ENCODE measurements at places on chromosomes 4 and X.

DNA sequence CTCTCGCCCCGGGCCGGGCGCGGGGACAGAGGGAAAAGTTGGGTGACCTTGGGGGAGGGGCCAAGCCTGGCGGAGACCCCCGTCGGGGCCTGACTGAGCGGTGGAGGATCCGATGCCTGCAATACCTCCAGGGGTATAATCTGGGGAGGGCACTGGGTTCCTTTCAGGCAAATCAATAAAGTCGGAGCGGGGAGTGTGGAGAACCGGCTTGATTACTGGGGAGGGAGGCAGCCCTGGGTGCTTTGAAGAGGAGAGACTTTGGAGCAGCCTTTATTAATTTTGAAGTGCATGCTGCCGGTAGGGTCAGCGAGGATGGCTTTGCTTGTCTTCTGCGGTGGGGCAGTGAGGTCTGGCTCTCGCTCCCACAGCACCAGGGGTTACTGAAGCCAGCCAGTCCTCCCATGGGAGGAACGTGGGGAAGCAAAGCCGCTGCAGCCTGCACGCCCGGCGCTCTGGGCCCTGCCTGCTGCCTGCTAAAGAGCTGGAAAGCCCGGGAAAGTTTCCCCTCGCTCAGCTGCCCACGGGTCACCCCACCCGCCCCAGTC is 403 bp upstream of the LGI2 start:
- DNase-seq, result no peak

DNA sequence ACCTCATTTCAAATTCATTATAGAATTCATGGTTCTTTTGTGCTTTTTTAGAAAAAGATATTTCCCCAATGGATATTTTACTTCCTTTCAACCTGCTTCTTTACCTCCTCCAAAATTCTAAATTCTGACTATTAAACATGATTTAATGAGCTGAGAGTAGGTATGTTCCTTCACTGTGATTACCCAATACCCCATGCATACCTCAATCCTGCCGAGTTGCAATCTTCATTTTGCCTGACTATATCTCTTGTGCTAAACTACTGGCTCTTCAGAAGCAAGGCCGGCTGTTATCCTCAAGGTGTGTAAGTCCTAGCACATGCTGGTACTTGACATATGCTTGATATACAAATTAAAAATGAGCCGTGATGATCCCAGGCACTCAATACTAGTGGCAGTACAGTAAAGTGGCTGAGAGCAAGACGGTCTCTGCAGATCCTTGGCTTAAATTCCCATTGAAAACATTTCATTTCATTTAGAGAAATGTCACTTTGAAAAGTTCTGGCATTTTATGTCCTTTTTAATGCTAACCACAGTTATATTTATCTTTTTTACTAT is 320.4 kb downstream of the KCNIP4 start:
- no peak for DNase-seq

DNA sequence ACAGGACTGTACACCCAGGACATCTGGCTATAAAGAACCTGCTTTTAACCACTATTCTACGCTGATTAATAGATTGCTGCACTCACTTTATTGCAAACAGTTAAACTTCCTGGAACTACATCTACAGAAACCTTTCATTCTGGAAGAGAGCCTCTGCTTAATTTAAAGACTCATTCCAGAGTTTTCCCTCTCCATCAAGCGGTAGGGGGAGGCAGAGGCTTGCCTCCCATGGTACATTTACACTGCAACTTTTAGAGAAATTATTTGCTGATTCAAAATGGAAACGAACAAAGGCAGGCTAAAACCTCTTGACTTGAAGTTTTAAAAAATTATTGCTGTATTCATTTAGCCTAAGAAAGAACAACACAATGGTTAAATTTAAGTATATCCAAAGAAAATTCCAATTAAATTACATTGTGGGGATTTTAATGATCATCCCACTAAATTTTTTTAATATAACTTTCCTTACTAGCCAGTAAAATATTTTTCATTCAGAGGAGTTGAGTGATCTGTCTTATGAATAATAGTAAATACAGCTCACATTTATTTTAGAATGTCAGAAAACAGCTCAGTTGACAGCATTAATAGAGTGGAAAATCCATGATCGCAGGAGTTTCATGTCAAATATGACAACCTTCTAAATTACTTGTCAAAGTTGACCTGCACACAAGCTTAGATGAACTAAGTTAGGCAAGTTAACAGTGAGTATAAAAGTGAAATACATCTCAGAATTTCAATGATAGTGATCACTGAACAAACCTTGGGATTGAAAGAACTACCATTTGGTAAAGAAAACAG is 46.3 kb upstream of the PCDH10 start:
- DNase-seq, result no peak

DNA sequence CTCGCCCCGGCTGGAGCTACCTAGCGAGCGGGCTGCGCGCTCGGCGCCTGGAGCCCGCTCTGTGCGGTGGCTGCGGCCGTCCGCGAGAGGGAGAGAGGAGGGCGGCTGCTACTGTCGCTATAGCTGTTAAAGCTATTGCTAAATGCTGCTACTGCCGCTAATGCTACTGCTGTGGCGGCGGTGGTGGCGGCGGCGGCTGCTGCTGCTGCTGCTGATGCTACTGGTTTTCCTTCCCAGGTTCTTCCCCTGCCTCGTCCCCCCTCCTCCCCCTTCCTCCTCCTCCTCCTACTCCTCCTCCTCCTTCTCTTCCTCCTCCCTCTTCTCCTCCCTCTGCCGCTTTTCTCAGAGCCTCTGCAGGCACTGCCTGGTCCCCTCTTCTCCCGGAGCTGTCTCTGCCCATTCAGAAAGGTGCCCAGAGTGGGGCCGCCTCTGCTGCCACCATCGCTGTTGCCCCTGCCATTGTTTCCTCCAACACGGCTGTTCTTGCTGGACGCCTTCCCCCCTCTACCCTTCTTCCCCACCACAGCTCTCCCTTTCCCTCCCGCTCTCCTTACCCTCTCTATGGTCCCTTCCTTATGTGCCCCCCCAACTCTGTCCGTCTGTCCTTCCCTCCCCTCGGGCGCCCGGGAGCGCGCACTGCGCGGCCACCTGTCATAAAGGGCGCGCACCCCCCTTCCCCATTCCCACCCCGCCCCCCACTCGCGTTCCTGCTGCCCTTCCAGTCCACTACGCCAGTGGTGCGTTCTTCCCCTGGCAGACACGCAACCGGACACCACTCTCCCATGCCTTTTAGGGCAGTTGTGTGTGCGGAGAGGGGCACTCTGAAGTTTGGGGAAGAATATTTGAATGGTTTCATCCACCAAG is at the start of gene NEXMIF:
TSS of gene NEXMIF (minus strand) at position 228 of the 864 bp plus-strand sequence.
- DNase-seq, result no peak

GRCh38 chrX:129654652-129655546 is at the start of gene APLN:
Gene APLN (minus strand): TSS chrX:129654956. CDS start chrX:129654630, 326 bp downstream.
- DNase-seq, result no peak

DNA sequence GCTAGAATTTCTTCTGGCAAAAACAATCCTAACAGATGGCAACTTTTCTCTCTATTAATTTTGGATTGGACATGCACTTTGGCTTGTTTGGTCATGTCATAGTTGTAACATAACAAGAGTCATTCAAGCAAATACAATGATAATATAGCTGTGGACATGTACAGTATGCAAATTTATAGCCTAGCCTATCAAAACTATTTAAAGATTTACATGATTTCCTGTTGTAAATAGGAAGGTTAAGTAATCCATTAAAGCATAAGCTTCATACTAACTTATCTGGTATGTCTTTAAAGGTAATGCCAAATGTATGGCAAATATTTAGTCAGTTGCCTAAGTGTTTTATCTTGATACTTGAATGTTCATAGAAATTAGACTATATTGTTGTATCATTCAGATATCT is 45.3 kb downstream of the RPA4 start:
- DNase-seq, result no peak

DNA sequence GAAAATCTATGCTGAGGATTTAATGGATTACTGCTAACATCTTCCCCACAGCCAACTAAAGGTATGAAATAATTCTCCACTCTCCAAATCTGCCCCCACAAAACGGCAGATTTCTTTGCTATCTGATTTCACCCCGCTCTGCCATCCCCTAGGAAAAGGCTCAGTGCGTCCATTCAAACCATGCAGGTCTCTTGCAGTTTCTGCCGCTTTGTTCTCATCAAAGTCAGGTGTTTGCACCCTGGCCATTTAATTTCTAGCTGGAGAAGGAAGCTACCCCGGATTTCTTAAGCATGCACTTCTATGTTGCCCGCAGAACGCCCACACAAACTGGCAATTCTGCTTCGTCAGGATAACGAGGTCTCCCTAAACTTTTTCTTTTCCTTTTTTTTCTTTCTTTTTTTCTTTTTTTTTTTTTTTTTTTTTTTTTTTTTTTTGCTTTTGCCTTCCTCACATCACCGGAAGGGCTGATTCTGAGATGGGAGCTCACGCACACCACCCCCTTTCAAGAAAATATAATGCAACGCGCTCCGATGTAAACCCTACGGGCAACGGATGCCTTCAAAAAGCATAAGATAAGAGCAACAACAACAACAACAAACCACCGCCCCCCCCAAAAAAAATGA is 3.3 kb downstream of the NLGN4X start:
- no peak for DNase-seq

GRCh38 chr4:36310793-36311192 is 29.4 kb downstream of the DTHD1 start:
- DNase-seq, result no peak

DNA sequence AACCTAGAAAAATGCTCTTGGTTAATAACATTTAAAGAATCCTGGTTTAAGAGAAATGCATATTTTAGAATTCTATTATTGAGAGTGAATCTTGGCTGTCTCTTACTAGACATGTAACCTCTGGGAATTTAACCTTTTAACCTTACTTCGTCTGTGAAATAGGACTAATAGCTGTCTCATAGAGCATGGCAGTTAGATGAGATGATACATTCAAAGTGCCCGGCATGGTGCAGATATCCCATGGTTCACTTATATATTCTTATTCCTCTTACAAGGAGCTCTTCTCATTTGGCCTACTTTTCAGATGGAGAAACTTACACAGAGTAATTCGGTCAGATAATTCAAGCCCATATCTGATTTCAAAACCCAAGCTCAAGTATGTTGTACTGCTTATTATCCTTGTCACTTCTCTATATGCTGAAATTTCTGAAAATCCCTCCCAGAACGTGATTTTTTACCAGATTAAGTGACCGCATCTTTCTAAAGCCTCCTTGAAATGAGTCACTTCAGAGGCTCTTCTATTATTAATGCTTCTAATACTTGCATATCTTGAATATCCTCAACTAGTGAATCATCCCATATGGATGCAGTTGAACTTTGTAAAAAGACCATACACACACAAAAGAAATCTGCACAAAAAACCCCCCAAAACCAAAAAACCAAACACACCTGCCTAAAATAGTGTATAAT is 4.9 kb downstream of the CDKN2AIP start:
- no peak for DNase-seq
